ENCODE measurements at places on chromosomes 4 and X.

DNA sequence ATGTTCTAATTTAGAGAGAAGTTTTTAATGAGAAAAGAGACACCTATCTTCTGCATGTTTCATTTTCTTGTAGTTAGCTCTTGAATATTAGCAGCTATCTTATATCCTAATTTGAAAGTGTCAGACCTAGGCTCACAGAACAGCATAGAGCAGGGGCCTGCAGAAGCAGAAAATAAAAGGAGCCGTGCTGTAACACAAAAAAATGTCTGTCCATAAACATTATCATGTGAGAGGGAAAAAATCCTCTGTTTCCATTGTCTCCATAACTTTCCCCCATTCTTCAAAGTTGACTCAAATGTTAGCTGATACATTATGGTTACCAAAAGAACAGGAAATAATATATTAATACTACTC, 329.2 kb upstream of the EPHA5 start:
- no peak for DNase-seq

- peak; percentile 33 for DNase-seq
Measured at GRCh38 chrX:24294619-24295018, 19.2 kb downstream of the SUPT20HL2 start.

GRCh38 chr4:79201971-79202370, 123.9 kb downstream of the NAA11 start:
- DNase-seq, result no peak

- DNase-seq, result no peak
Measured at GRCh38 chr4:70743731-70744130, 22.0 kb downstream of the RUFY3 start.

- peak; percentile 18 for DNase-seq
Measured at GRCh38 chr4:74161666-74162450, 3.9 kb downstream of the MTHFD2L start.

GRCh38 chr4:105952591-105952990, 57.3 kb downstream of the NPNT start:
- DNase-seq, result no peak

GRCh38 chr4:80360084-80360483, 24.6 kb downstream of the CFAP299 start:
- DNase-seq, result no peak

DNA sequence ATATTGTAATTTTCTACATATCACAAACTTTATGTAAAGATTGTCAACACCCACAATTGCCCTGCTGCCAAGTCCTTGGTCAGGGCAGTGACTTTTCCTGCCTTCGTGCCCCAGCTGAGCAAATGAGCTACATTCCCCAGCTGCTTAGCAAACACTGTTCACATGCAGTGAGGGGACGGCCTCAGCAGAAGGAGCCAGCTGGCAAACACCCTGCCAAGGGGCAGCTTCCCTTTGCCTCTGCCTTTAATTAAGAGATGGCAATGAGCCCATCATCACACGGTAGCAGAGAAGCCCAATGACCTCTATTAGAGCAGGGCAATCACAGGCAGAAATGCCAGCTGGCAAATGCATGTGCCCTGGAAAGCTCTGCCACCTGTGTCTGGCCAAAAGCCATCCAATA, 253.4 kb downstream of the EPHA5 start:
- peak; percentile 16 for DNase-seq

All from fibroblast of skin of right biceps (primary cell).